ENCODE measurements at places on chromosomes 11 and 22. TPM values are rescaled to one million over a fixed set of nuclear protein-coding genes. Genes with fewer than 3 reads are reported as not detected.

Gene FREY1
- total RNA-seq = 1.4 TPM

Gene GRM5
- total RNA-seq = 175 TPM

Gene OSM
- total RNA-seq = 0.31 TPM

Gene RGL4
- total RNA-seq = not detected

Gene GNG3
- 20.0 TPM for total RNA-seq

Gene SLC16A8
- 0.16 TPM for total RNA-seq

Gene NXPE4
- total RNA-seq = not detected

Gene TMEM191C
- 4.4 TPM for total RNA-seq

Gene MS4A6E
- total RNA-seq = not detected

Gene RCOR2
- total RNA-seq = 9.5 TPM

Gene MFNG
- 3.9 TPM for total RNA-seq

Gene AQP11
- 5.9 TPM for total RNA-seq

Gene ESAM
- total RNA-seq = 3.7 TPM

Gene NRXN2
- 219 TPM for total RNA-seq

Gene ARHGAP42
- 7.2 TPM for total RNA-seq

Gene SYNGR1
- 63.9 TPM for total RNA-seq

Gene GPR137
- total RNA-seq = 9.7 TPM

Gene SAA1
- not detected for total RNA-seq

Gene TEX54
- not detected for total RNA-seq

Gene SEC14L6
- total RNA-seq = 1.4 TPM

Gene BTBD18
- total RNA-seq = not detected

Gene OR8D1
- not detected for total RNA-seq

Gene SLCO2B1
- total RNA-seq = 9.2 TPM

Gene SLC22A9
- total RNA-seq = not detected

Gene ANKK1
- not detected for total RNA-seq

Gene DBX1
- total RNA-seq = not detected

Gene RFPL1
- not detected for total RNA-seq

Gene RBMXL2
- not detected for total RNA-seq

Gene MOGAT2
- total RNA-seq = not detected

Gene TAF6L
- total RNA-seq = 17.2 TPM

Gene KDM4D
- total RNA-seq = 1.9 TPM

Gene DDX25
- 18.7 TPM for total RNA-seq

Gene IGSF22
- total RNA-seq = 0.16 TPM

Gene ZP1
- total RNA-seq = not detected

Measured in occipital lobe (tissue), 3 donors.